G401 (cell line): ENCODE measurements at places on chromosomes 11 and 22. TPM values are rescaled to one million over a fixed set of nuclear protein-coding genes. Genes with fewer than 3 reads are reported as not detected.

GRCh38 chr11:110207123-110207522 lies 89.3 kb downstream of the RDX start:
- no peak for DNase-seq

DNA sequence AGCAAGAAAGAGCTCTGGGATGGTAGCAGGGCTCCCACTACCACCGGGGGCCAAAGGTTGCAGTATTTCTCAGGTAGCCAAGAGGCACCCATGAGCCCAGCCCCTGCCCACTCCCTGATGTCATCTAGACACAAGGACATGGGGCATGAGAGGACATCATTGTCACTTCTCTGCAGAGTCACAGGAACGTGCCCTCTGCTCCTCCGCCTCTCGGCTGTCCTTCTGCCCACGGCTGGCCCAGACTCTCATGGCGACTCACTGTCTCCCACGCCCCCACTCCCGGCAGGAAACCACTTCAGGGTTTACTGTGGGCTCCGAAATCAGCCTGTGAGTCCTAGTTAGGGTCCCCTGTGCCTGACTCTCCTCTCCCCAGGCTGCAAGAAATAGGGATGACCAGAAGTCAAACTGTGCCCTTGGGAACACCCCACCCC lies 1.8 kb upstream of the GAL start:
- DNase-seq: no peak

DNA sequence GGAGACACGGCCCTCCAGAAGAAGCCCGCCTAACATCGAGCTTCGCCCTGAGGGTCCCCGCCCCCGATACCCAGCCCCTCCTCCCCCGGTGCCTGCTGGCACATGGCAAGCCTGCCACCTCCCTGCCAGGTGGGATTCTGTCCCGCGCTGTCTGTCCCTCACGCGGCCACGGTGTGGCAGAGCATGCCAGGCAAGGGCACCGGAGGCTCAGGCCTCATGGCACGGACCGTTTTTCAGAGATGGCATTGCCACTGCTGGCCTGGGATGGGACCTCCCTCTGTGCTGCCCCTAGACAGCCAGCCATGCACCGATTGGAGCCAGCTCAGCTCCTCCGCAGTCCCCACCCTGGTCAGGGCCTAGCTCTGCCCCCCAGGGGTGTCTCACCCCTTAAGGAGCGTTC lies 19.4 kb downstream of the MRPL23 start:
- no peak for DNase-seq

DNA sequence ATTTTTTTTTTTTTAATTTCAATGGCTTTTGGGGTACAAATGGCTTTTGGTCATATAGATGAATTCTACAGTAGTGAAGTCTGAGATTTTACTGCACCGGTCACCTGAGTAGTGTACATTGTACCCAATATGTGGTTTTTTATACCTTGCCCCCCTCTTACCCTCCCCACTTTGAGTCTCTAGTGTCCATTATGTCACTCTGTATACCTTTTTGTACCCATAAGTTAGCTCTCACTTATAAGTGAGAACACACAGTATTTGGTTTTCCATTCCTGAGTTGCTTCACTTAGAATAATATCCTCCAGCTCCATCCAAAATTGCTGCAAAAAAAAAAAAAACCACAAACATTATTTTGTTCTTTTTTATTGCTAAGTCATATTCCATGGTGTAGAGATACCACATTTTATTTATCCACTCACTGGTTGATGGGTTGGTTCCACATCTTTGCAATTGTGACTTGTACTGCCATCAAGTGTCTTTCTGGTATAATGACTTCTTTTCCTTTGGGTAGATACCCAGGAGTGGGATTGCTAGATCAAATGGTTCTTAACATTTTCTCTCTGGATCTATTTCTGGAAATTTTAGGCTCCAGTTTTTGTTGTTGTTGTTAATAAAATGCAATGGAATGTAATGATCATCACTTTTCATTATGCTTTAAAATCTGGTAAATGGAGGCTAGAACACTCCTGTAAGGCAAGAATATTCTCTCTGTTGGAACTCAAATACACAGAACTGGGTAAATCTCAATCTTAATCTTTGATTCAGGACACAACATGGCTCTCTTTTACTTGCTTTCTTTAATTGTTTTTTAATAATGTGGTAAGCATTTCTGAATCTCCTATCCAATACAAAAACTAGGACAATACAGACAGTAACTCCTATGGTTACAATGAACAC lies 10.3 kb downstream of the NEAT1 start:
- peak; percentile 79 for DNase-seq

The SLC5A12 gene
- not detected in 2 replicates for total RNA-seq

- no peak for DNase-seq
Observed at GRCh38 chr11:35180317-35181233, 41.6 kb downstream of the CD44 start.

DNA sequence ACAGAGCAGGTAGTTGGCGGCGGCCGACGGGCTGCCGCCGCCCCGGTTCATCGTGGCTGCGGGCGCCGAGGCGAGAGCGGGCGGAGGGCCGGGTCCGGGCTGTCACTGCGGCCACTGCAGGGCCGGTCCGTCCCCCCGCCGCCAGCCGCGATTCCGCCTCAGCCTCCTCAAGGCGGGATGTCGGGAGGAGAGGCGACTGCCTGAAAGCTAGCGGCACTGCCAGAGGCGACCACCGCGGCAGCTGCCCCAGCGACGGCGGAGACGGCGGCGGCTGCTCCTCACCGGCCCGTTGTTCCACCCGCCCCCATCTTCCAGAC lies 234 bp downstream of the SESN3 start:
- DNase-seq: no peak

- DNase-seq: no peak
Observed at GRCh38 chr22:43477966-43478365, 66.2 kb downstream of the MPPED1 start.

GRCh38 chr11:75968021-75968625 lies 153.1 kb downstream of the UVRAG start:
- DNase-seq: no peak

DNA sequence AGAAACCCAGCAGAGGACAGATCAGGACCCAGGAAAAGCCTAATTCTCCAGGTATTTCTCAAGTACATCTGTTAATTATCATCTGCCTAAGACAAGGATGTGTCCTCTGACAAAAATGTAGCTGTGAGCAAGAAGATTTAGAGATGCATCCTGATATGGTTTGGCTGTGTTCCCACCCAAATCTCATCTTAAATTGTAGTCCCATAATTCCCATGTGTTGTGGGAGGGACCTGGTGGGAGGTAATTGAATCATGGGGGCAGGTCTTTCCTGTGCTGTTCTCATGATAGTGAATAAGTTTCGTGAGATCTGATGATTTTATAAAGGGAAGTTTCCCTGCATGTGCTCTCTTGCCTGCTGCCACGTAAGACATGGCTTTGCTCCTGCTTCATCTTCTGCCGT lies 381.8 kb downstream of the BUD13 start:
- DNase-seq: no peak

GRCh38 chr11:2558861-2559526 lies 114.2 kb downstream of the KCNQ1 start:
- no peak for DNase-seq

GRCh38 chr11:5240458-5240857 lies 6.2 kb upstream of the HBD start:
- no peak for DNase-seq

DNA sequence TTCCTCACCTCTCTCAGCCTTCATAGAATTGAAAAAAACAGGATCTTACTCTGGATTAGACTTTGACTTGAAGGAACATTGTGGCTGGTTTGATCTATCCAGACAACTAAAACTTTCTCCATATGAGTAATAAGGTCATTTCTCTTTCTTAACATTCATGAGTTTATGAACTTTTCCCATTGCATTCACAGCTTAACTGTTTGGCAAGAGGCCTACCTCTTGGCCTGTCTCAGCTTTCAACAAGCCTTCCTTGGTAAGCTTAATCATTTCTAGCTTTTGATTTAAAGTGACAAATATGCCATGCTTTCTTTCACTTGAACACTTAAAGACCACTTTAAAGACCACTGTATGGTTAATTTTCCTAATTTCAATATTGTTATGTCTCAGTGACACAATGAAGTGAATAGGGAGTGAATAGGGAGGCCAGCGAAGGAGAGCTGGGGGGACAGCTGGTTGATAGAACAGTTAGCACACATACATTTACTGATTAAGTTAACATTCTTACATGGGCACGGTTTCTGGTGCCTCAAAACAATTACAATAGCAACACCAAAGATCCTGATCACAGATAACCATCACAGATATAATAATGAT lies 17.0 kb downstream of the IMMP1L start:
- DNase-seq: no peak
